ENCODE measurements at places on chromosomes 16 and 17. TPM values are rescaled to one million over a fixed set of nuclear protein-coding genes. Genes with fewer than 3 reads are reported as not detected.

DNA sequence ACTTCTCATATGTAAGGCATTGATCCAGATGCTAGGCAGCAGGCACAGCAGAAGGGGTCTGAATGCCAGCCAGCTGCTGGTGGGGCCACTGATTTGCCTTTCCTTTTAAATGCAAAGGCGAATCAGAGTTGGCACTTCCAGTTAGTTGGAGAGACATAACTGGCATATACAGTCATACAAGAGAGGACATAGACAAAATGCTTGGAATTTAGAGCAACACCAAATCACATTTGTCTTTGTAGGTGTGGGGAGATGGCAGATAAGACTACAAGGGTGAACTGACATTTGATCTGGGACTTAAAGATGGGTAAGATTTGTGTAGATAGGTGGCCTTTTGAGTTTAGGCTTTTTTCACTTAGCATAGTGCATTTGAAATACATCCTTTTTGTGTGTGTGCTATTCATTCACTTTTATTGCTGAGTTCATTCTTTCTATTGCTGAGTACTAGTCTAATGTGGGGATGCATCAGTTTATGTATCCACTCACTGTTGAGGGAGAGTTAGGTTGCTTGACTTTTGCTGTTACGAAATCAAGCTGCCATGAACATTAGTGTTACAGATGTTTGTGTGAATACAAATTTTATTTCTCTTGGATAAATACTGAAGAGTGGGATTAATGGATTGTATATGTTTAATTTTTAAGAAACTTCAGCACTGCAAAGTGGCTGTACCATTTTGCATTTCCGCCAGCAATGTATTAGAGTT lies 74.1 kb downstream of the SPECC1 start:
- DNase-seq: no peak

The GSDMA gene
- total RNA-seq: not detected

DNA sequence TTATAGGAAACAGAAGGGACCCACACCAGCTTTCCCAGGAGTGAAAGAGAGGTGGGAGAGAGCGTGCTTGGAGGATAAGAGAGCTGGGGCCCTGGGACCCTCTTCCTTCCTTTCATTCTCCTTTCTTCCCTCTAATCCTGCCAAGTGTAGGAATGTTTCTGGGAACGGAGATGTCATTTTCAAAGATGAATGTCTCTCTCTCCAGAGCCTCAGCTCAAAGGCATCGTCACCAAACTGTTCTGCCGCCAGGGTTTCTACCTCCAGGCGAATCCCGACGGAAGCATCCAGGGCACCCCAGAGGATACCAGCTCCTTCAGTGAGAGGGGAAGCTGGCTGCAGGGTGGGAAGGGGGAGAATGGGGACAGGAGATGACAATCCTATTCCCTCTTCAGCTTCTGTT lies 2.0 kb downstream of the FGF11 start:
- no peak for DNase-seq

- DNase-seq: no peak
Measured at GRCh38 chr17:17147821-17148220, 58.3 kb downstream of the PLD6 start.

DNA sequence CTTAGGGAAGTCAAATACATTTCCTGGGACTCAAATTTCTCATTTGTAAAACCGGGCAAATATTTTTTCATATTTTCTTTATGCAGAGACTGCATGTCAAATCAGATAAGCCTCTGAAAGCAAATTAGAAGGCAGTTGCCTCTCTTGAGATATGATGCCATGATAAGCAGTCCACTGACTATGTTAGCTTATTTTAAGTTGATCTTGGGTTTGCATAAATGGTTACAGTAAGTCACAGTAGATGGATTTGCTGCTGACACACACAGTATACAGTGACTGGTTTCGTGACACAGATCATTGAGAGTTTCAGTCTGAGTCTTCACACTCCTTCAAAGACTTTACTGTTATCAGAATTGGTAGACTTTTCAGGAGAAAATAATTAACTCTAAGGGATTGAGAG lies 927.6 kb upstream of the CDH8 start:
- no peak for DNase-seq

DNA sequence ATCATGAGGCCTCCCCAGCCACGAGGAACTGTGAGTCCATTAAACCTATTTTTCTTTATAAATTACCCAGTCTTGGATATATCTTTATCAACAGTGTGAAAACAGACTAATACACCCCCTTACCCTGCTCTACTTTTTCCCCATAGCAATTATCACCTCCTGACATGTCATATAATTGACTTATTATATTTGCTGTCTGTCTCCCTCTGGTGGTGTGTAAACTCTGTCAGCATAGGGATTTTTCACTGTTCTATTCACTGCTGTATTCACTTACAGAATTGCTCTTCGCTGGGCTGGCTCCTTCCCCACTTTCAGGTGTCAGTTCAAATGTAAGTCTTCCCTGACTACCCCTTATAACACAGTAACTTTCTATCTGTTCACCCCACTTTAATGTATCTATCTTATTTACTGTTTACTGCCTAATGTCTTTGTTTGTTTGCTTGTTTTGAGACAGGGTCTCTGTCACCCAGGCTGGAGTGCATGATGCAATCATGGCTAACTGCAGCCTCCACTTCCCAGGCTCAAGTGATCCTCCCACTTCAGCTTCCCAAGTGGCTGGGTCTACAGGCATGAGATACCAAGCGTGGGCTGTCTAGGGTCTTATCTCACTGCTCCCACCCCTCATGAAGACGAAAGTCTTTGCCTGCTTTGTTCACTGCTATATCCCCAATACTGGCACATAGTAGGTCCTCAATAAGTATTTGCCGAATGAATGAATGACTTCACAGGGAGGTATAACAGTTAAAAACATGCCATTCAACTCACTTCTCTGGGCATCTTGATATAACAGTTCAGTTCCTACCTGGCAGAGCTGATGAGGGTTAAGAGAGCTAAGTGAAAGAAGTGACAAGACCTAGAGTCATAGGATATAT lies 52.4 kb upstream of the CDH3 start:
- DNase-seq: no peak

The SNAI3 gene
- not detected for total RNA-seq

DNA sequence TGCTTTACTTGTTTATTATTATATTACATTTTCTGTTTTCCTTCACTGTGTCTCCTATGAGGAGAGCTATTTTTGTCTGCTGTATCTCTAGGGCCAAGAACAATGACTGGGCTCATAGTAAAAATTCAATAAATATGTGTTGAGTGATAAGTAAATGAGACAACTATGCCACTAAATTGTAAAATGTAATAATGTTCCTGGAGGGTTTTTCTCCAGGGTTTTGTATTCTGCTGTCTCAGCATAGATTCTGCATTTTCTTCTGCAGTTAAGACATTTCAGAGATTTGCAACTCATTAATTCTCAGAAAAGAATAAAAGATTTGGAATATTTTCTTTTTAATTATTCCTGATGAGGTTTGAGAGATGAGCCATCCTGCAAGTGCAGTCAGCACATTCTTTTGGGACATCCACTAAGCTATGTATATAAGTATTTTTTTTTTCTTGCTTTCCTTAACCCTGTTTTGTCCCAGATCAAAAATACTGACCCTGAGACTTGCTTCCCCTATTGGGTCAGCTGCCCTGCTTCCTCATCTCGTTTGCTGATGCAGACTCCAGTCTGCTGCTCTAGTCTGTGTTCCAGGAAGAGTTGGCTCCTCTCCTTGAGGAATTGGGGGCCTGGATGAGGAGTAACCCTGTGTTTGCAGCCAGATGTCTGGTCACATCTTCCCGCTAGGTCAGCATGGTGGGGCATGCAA lies 122.9 kb downstream of the ABCA8 start:
- no peak for DNase-seq

GRCh38 chr16:56106527-56106926 lies 84.8 kb upstream of the GNAO1 start:
- DNase-seq: no peak

The HCRT gene
- not detected for total RNA-seq

The CDC42EP4 gene
- 37.7 TPM for total RNA-seq

- no peak for DNase-seq
Measured at GRCh38 chr16:84105301-84105815, 11.4 kb downstream of the MBTPS1 start.

GRCh38 chr16:70746040-70746707 lies 54.8 kb downstream of the VAC14 start:
- DNase-seq: peak; percentile 92

The SLC6A2 gene
- not detected for total RNA-seq

- no peak for DNase-seq
Measured at GRCh38 chr16:58948244-58948643, 214.1 kb upstream of the GOT2 start.

- DNase-seq: peak; percentile 68
Measured at GRCh38 chr16:24508614-24509013, 30.8 kb upstream of the RBBP6 start.

DNA sequence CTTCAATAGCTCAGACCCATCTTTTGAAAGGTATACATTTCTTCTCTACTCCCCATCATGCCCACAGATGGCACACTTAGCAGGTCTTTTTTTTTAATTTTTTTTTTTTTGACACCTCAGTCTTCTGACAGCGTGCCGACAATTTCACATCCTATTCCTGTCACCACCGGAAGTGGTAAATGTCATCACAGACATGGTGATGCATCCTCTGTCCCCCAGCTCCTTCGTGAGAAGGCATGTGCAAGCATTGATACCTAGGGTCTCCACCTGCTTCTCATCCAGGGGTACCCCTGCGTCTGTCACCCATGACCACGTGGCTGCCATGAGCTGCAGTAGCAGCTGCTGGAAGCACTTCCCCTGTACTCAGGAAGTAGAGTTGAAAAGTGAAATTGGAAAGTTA lies 35.6 kb downstream of the ELAC2 start:
- no peak for DNase-seq

- no peak for DNase-seq
Measured at GRCh38 chr17:74532115-74532514, 840 bp upstream of the CD300LB start.

DNA sequence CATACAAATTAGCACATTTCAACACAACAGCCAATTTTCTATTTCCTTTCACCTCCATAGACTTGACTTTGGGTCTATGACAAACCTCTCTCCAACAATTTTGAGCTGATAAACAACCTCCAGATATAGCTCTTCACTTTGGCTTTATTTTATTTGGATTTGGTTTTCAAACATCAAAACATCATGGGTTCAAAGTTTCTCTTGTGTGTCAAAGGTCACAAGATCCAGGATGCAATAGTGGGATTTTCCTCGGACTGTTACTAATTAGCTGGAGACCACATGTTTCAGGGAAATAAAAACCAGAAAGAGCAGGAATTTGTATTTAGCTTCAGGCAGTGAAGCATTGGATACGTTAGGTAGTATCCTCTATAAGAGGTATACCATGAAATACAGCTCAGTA lies 351.0 kb upstream of the SOX9 start:
- no peak for DNase-seq

The GGA2 gene
- total RNA-seq: 102 TPM

The CRHR1 gene
- not detected for total RNA-seq

- DNase-seq: no peak
Measured at GRCh38 chr17:28686296-28686695, 24.3 kb downstream of the SUPT6H start.
